ENCODE measurements at places on chromosomes 11 and 22.

GRCh38 chr22:47657224-47657623 lies 894.8 kb downstream of the TBC1D22A start:
- DNase-seq = no peak

DNA sequence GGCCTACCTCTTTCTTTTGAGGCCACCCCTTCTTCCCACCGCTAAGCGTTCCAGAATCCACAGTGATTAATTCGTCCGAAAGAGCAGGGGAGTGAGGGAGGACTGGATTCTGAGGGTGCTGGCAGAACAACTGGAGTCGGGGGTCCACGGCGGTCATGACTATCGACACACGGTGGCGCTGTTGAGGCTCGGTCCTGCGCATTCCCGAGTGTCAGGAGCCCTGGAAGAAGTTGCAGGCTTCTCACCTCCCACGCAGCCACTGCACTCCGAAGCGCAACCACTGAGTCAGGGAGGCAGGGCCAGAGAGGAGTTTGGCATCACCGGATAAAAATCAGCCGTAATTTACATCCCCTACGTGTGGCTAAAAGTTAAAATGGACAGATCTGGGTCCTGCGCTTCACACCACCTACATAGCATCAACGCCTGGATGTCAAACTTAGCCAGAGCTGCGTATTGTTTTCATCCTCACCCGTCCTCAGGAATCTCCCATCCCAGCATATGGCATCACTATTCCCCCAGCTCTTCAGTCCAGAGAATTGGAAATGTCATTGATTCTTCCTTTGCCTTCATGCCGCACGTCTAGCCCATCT lies 10.7 kb upstream of the CTSF start:
- DNase-seq = no peak

DNA sequence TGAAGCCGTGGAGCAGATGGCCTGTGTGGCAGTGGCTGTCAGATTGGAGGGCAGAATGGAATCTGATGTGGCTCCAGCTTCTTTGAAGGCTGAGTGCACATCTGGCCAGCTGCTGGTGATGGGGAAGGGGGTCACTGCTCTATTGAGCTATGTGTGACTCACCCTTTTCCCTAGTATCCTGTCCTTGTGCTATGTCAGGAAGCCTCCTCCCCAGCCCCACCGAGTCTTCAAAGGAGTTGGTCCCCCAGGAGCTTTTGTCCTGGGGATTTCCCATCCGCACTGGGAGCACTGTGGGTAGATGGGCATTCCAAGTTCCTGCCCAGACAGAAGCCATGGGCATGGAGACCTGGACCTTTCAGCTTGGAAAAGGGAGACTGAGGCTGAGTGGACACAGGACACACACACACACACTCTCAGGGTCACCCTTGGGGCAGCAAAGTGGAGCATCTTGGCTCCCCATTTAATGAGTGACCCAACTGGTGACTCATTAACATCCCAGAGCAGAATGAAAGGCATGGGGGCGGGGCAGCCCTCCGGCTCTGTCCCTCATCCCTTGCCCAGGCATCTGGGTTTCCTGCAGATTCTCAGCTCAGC lies 3.3 kb downstream of the SERPINH1 start:
- DNase-seq = no peak

DNA sequence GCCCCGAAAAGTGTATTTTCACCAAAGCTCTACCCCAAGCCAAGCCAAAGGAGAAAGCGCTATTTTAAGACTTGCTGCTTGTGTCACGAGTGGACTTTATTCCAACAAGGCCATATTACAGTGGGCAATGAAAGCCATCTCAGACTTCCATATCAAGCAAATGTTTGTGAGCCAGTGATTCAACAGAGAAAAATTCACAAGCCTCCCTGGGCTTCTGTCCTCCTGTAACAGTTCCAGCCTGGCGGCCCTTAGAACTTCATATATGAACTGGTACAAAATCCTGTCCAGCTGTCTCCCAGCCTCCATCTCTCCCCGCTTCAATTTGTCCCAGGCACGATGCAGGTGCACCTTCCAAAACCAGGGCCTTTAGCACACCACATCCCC lies 11.2 kb downstream of the LARGE1 start:
- DNase-seq = no peak

GRCh38 chr11:93236741-93237675 lies 39.2 kb upstream of the SLC36A4 start:
- no peak for DNase-seq

DNA sequence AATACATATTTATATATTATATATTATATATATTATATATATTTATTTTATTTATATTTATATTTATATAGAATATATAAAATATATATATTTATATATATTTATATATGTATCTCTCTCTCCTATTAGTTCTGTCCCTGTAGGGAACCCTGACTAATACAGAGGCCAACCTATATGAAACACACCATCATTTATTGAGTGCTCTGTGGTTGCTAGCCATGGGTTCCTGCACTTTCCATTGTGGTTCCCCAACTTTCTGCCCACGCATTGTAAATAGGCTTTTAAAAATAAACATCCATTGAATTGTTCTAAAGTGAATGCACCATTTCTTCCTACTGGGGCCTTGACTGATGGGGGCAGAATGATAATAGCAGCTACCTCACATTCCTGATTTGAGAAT lies 93.8 kb upstream of the SESN3 start:
- DNase-seq = no peak

GRCh38 chr11:11095831-11096723 lies 238.2 kb upstream of the ZBED5 start:
- no peak for DNase-seq

Data from cortex of kidney (tissue), 1 donor.